ENCODE measurements at places on chromosomes 7 and 10.
A peak's percentile ranks its signal among the peaks of the same experiment; 100 is the strongest.

- DNase-seq = no peak
These were observed 248.3 kb upstream of the IGFBP3 start for GRCh38 chr7:46169384-46169755.

- DNase-seq = no peak
These were observed 94.3 kb upstream of the SDK1 start for GRCh38 chr7:3206771-3207191.

DNA sequence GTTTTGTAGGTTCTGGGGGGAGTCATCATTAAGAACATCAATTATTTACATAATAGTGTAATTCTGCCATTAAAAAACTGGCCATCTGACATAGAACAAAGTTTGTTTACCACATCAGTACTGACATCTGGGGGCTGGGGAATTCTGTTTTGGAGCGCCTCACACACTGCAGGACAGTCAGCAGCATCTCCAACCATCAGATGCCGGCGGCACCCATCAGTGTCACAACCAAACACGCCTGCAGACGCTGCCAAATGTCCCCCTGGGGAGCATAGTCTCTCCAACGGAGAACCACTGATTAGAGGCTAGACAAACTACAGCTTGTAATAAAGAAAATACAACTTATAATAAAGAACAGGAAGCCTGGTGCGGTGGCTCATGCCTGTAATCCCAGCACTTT lies 26.0 kb downstream of the GNA12 start:
- DNase-seq = no peak

DNA sequence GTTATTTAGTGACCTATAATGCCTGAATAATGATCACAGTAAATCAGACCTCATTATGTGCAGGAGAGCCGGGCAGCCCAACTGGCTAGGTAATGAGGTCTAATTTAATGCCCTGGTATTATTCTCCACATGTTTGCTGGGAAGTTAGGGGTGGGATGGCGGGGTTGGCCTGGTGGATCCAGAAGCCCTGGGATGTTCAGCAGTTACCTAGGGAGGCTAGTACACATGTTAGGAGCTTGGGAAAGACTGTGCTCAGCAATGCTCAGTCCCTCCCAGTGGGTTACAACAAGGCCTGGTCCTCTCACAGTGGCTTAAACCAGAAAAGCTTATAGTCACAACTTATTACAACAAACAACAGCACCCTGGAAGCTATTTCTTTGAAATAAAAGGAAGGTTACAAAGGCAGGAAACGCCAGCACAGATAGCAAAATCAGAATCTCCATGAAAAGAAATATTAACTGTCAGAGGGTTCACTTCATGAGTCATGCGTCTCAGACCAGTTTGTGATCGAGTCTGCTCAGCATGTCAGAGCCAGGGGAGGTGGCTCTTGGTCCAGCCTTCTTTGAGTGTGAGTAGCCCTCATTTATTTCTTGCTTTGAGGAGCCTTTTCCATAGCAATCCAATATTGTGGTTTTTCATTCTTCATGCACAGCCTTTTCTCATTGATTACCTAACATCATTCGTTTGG lies 418.6 kb upstream of the NPVF start:
- no peak for DNase-seq

- no peak for DNase-seq
These were observed 56.3 kb upstream of the PNLIP start for GRCh38 chr10:116489460-116489859.

DNA sequence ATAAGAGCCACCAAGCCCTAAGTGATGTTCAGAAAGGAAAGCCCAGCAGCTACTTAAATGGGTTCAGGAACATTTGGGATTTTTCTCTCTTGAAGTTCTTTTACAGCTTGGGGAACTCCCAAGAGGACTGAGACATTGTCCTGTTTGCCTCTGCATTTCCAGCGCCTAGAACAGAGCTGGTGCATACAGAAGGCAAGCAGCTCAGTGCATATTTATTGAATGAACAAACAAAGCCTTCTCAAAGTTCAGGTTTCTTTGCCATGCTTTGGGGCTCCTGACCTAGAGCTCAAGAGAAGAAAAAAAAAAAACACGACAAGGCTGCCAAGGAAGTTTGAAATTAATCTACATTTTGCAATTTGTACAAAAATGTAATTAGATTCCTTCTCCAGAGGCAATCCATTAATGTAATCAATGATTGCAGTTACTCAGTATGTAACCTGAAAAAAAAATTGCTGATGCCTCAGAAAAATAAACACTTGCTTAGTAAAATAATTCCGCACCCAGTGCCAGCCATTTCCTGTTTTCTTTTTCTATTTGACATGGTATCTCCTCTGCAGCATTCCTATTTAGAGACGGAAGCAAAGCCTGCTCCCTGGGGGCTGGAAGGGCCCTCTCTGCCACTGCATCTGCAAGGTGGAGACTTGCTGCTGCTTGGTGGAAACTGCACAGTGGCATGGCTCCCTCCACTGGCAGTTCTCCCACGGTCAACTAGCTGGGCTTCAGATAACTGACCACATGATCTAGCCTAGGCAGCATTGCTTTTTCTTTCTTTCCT lies 157.3 kb downstream of the TMEM178B start:
- no peak for DNase-seq

DNA sequence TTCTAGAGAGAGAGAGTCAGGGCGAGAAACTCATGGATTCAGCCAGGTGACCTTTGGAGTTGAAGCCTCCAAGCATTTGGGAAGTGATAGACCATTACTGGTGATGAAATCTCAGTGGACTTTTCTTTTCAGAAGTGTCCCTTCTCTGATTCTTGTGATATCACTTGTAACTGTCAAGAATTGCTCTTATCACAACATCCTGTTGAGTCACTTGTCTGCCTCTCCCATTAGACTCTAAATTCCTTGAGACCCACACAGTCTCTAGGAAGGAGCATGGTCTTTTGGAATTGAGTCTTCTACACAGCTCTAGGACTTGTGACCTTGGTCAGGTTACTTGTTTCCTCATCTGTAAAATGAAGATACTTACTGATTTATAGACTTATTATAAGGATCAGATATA lies 81.0 kb downstream of the CFAP58 start:
- DNase-seq = no peak

GRCh38 chr10:7787150-7787856 lies 490 bp downstream of the KIN start:
- DNase-seq = no peak

GRCh38 chr7:129143724-129144094 lies 798 bp upstream of the TSPAN33 start:
- no peak for DNase-seq

DNA sequence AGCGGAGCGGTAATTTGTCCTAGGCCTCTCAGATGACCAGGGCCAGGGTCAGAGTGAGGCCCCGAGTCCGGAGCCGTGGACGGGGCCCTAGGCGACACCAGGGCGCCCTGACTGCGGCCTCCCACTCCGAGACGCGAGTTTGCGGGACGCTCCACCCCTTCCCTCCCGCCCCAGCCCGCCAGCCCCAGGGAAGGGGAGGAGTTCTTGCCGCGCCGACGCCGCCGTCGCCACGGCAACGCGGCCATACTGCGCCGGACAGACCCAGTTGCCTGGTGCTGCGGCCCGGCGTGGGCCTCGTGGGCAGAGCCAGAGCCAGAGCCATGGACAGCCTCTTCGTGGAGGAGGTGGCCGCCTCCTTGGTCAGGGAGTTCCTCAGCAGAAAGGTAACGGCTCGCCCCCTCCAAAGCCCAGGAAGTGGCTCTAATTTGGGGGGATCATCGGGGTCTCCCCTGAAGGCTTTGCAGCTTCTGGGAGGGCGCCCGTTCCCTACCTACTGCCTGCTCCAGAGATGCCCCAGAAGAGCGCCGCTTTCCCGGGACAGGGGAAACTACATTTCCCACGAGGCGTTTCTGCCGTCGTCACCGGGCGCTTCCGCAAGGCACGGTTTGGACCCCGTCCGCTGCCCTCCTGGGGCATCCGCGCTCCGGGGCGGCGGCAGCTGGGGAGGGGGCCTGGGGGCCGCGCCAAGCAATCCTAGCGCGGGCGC lies at the start of gene MINDY4:
MINDY4 (plus strand) TSS at position 244 of the 706 bp plus-strand sequence; CDS start at position 321, 77 bp downstream.
- peak; percentile 39 for DNase-seq

GRCh38 chr7:90005836-90006235 lies 148.4 kb upstream of the STEAP1 start:
- DNase-seq = no peak

- DNase-seq = no peak
These were observed 35.4 kb downstream of the CHST12 start for GRCh38 chr7:2438775-2439174.

GRCh38 chr7:68456469-68456868 lies 1141.8 kb upstream of the AUTS2 start:
- DNase-seq = no peak

Measured in stimulated activated CD8-positive, alpha-beta memory T cell treated with anti-CD3 and anti-CD28 coated beads, Interleukin-4, amount 100 ng/mL, for 1 hour (primary cell).